Hepatocyte (in vitro differentiated cells): ENCODE measurements at places on chromosomes 7 and 10. TPM values are rescaled to one million over a fixed set of nuclear protein-coding genes. Genes with fewer than 3 reads are reported as not detected.

DNA sequence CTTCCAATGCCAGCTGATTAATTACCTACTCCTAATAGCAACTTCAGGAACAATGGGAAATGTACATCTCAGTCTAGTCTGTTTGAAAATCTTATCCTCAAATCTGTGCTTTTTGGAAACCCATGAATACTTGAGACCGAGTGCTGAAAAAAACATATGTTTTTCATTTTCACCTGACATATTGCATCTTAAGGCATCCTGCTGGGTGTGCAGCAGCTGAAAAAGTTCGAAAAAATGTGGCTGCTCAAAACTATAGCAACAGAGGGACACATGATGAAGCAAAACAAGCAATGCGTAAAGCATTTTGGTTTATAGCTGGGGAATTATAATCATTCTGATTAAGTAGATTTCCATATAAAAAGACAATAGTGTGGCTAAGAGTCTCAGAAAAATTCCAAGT, 218.0 kb downstream of the CREB5 start:
- no peak for DNase-seq

DNA sequence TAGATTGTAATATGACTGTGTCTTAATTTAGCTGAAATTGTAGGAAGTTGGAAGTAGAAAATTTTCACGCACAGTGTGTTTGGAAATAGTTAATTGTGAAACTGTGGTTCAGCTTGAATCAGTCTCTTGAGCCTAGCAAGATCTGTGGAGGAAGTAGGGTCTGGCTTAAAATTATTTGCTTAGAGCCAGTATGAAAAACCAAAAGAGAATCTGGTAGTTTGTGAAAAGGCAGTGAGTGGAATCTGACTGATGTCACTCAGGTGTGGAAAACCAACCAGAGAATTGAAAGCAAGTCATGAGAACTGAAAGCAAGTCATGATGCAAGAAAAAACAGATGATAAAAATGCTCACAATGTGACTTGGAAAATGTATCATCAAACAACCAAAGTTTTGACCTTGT, 11.5 kb downstream of the LIPJ start:
- DNase-seq, result no peak

DNA sequence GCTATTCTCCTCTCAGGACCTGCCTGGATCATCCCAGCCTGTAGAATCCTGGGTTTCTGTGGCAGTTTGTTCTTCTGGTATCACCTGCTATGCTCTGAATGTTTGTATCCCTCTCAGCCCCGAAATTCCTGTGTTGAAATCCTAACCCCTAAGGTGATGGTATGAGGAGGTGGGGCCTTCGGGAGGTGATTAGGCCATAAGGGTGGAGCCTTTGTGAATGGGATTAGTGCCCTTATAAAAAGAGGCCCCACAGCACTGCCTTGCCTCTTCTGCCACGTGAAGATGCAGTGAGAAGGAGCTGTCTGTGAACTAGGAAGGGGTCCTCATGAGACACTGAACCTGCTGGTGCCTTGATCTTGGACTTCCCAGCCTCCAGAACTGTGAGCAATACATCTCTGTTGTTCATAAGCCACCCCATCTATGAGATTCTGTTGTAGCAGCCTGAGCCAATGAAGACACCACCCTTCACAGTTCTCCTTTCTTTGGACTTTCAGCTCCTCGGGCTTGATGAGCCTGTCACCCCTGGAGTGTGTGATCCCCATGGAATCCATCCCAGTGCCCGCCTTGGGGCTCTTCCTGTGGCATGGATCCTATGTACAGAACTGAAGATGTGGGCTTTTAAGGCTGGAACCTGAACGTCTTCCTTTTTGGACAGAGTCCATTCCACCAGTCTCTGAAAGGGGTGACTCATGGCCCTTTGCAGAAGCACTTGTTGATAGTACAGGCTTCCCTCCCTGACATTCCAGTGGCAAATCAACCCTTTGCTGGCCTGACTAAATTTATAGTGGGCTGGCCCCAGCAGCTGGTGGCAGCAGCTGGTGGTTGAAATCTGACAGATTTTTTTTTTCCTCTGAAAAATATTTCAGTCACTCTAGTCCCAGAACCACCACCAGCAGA, 138.0 kb downstream of the TACC2 start:
- DNase-seq, result peak; percentile 79

The C10orf62 gene
- 0.23 TPM in 1 of 2 replicates, not detected in the other for total RNA-seq

The OR2F2 gene
- not detected in 2 replicates for total RNA-seq

The SCIN gene
- total RNA-seq, result 3.7 and 6.7 TPM in 2 replicates
